ENCODE measurements at places on chromosomes 6 and 20.

- DNase-seq = no peak
These were observed 38.0 kb upstream of the FAM50B start for GRCh38 chr6:3811191-3811590.

DNA sequence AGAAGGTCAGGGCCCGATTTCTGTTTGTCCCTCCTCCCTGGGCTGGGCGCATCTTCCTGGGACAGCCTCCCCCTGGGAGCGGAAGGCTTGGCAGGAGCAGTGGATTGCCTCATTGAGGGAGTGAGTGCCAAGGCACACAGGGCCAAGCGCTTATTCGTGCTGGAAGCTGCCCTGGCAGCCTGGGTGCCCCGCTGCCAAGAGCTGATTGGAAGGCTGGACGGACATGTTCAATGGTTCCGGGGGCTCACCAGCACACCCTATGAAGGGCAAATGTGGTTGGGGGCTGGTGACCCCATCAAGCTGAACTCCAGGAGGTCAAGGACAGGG, 10.3 kb upstream of the ZNF831 start:
- DNase-seq = no peak

- no peak for DNase-seq
These were observed 58.1 kb upstream of the REV3L start for GRCh38 chr6:111541026-111541681.

DNA sequence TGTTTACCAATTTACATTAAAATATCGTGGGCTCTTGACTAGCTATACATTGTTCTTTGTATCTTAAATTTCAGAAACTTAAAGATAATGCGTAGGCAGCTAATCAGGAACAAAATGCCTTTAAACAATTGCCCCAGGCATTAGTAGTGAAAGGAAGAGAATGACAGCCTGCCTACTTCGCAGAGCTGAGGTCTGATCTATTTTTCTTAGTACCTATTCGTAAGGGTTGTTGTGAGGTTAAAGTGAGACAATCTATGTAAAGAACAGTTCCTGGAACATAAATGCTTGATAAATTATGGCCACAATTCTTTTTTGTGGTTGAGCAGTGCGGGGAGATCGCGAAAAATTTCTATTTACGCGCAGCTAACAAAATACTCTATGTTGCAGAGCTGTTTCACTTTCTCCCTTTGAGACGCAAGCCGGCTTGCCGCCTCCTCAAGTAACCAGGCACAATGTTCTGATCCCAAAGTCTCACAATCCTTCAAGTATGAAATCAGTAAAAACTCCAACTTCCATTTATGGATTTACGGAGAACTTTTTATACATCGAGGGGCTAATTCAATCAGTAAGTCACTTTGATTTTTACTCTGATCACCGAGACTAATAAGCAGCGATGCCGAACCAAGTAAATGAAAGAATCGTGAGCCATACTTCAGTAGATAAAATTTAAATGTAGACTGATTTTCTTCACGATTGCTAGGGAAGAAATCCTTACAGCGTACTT, 878 bp upstream of the PNRC1 start:
- DNase-seq = peak; percentile 57

DNA sequence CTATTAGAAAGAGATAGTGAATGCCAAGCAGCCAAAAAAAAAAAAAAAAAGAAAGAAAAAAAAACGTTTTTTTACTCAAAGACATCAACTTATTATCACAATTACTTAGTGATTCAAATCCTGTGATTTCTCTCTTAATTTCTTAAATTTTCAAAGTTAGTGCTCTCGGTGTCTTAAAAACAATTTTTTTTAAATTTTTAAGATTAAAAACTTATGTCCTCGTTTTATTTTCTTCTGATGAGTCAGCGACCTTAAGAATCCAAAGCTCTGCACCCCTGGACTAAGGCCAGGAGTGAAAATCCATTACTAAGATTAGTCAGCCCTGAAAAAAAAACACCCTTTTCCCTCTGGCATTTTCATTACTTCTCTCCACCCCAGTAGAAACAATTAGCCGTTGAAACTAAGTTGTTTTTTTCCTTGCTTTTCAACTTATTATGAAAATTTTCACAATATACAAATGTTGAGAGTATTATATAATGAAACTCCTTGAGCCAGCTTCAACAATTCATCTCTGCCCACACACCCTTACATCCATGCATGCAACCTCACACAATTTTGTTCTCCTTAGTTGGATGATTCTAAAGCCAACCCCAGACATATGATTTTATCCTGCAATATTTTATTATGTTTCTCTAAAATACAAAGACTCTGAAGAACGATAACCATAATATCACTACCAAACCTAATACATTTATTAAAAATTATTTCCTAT, 85.6 kb upstream of the CARMIL1 start:
- DNase-seq = no peak

DNA sequence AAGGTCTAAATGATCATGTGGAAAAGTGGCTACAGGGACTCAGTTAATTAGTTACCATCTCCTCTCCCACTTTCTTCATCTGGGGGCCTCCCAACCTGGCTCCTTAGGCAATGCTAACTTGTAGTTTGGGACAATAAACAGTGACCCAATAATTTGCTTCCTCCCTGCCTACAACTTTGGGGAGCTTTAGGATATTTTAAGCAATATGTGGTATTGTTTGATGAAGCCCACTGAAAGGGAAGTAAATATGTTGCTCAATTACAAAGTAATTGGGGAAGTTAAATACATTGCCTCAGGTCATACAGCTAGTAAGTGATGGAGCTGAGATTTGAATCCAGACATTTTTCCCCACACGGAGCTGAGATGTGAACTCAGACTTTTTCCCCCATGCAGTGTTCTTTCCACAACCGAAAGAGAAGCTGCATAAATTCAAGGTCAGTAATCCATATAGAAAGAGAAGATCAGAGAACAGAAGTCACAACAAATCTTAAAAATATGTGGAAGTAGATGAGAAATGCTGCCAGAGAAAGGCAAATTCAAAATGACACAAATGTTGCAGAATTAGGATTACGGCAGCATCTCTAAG, 26.6 kb downstream of the ZHX3 start:
- no peak for DNase-seq

DNA sequence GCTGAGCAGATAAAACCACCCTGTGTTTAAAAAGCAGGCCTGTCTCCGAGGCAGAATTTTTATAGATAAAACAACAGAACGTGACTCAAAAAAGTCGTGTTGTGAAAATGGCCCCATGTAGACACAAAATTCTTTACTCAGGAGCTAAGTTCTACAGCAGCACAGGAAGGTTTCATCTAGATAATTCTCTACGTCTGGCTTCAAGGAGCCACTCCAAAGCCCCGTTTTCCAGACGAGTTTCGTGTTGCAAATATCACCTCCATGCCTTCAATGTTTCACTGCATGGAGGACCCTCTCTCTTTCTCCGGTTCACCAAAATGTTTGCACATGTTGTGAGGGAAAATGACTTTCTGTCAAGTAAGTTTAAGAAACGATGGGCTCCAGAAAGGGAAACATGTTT, 12.0 kb upstream of the BMP7 start:
- DNase-seq = no peak

DNA sequence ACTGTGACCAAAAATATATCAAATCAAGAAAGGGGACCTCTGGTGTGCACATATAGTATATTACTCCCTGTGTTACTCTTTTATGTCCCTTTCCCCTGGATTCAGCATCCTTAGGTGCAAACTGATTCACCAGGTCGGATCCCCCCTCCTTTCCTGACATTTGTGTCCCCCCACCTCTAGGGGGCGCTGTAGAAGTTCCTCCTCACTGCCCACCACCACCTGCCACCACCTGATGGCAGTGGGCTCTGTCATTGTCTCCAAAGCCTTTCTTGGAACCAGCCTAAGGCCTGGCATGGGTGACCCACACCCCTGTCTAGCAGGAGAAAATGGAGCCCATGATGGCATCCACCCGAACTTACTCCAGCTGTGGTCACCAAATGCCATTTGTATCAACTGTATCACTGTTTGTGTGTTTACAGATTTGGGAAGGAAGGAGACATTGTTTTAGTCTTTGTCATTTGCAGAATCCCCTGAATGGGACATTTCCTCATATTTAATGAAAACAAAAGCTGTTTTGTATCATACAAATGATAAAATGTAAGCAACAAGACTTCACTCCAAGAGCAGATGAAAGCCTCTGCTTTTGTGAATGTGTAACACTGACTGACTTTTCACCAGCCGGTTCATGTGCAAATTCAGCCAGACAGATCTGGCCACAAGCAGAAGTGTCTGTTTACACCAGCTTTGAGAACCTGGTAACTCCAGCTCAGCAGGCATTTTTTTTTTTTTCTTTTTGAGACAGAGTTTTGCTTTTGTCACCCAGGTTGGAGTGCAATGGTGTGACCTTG, 66.2 kb downstream of the ARMC2 start:
- peak; percentile 54 for DNase-seq

DNA sequence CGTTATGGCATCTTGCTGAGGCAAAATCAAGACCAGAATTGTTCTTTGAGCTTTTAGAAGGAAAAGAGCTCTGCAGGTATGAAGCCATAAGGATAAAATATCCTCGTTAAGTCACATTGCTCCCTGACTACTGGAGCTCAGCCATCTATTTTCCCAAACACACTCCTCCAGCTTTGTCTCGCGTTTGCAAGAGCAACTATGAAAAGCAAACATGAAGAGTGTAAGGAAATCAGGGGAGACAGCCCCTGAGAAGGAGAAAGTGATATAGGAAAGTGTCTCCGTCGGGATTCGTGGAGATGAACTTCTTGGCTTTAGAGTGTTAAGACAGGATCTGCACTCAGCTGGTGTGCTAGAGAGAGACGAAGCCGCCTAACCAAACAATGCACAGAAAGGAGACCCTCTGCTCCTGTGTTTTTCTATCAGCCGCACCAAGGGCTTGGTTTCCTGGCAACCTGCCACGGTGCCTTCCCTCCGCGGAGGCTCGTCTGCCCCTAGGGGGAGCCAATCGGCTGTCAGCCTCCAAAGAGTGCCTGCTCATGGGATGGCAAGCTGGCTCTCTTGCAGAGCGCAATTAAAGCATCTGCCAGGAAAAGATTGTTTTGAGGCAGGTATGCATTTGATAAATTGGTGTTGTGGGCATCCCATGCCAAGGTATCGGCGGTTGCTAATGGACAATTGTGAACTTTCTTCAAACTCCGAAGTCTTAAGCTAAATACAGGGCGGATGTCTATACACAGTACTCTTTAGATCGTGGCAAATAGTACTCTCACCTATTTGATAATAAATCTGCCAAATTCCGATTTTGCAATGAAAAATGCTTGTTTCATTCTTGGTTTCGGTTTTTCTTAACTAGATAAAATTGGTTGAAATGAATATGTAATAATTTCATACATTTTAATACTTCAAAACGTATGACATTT, 603.2 kb downstream of the RNF144B start:
- DNase-seq = peak; percentile 50

- DNase-seq = no peak
These were observed 961.0 kb downstream of the KIF16B start for GRCh38 chr20:15612198-15612597.

GRCh38 chr6:87837876-87838275, 135.8 kb upstream of the AKIRIN2 start:
- DNase-seq = no peak

- DNase-seq = no peak
These were observed 131.2 kb upstream of the HDDC2 start for GRCh38 chr6:125432963-125433362.

- no peak for DNase-seq
These were observed 11.7 kb downstream of the SFT2D1 start for GRCh38 chr6:166330612-166331011.

GRCh38 chr6:68211242-68211795, 423.8 kb upstream of the ADGRB3 start:
- no peak for DNase-seq

GRCh38 chr20:1686151-1686748, 28.7 kb upstream of the SIRPG start:
- no peak for DNase-seq

DNA sequence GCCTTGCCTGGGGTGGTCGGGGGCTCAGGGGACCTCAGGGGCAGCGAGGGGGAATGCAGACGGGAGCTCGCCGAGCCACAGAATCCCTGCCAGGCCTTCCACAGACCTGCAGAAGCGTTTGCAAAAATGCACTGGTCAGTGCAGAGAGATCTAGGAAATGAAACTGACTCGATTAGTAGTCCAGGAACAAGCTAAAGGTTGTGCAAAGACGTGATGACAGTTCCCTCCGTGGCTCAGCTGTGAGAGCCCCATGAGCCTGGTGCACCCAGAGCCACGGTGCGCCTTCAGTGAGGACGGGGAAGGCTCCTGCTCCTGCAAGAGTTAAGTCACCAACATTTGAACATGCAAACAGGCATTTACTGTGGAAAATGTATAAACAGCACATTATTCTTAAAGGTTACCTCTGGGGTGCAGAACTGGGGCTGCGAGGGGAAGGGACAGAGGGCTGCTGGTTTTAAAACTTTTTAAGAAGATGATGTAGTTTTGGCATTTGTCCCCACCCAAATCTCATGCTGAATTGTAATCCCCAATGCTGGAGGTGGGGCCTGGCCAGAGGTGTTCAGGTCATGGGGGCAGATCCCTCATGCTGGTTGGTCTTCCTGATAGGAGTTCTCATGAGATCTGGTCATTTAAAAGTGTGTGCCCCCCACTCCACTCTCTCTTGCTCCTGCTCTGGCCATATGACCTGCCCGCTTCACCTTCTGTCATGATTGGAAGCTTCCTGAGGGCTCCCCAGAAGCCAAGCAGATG, 147.3 kb downstream of the DLL1 start:
- no peak for DNase-seq

DNA sequence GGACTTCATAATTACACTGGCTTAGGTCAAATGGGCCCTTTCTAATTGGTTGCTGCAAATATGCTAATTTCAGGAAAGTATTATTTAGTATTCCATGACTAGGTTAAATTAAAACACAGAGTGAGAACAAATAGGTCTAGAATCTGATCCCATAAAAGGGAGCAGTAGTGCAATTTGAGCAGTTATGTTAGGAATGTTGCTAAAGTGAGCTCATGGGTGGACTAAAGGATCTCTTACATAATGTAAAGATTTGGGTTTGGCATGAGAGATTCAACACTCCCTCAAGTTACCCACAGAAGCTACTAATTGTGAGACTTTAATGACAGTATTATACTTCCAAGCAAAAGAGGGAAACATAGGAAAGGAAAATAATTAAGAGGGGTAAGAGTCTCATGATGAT, 109.1 kb downstream of the C6orf58 start:
- no peak for DNase-seq

DNA sequence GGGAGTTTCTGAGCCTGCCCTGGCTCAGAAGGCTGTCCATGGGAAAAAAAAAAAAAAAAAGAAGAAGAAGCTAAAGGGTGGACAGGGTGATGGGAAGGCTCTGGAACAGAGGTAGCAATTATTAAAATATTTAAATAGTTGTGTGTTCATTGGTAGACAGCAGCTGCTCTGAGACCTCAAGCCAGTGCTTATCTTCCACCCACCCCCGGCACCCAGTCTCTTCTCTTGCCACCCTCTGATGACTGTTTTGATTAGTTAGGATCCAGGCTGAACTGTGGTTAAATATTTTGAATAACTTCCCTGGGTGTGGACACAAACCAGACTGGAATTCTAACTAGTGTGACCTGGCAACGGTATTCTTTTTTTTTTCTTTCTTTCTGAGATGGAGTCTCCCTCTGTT, 16.9 kb upstream of the SRSF3 start:
- DNase-seq = no peak

- no peak for DNase-seq
These were observed 22.6 kb upstream of the RUNX2 start for GRCh38 chr6:45305546-45305945.

GRCh38 chr20:44187772-44188709, 1.1 kb upstream of the JPH2 start:
- DNase-seq = no peak

GRCh38 chr6:138562691-138563090, 63.4 kb upstream of the NHSL1 start:
- DNase-seq = no peak

- no peak for DNase-seq
These were observed 28.2 kb upstream of the TCFL5 start for GRCh38 chr20:62889871-62890270.

GRCh38 chr20:56403465-56403864, 8.6 kb upstream of the CASS4 start:
- DNase-seq = no peak
